ENCODE measurements at places on chromosomes 3 and 15.
A peak's percentile ranks its signal among the peaks of the same experiment; 100 is the strongest.

DNA sequence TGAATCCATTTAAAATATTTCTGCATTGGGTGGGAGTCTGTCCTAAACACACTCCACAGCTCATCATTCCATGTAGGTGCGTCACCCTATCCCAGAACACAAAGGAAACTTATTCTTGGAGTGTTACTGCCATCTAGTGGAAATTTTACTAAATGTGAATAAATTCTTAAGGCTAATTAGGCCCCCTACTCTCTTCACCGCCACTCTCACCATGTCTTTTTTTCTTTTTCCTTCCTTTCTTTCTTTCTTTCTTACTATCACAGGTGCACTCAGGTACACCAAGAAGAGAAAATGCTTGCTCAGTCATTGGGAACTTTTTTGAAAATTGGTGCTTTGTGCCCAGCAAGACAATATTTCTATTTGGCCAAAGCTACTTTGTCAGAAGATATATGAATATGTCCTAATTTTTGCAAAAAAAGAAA lies 26.4 kb upstream of the ATP8B4 start:
- DNase-seq, result peak; percentile 78

DNA sequence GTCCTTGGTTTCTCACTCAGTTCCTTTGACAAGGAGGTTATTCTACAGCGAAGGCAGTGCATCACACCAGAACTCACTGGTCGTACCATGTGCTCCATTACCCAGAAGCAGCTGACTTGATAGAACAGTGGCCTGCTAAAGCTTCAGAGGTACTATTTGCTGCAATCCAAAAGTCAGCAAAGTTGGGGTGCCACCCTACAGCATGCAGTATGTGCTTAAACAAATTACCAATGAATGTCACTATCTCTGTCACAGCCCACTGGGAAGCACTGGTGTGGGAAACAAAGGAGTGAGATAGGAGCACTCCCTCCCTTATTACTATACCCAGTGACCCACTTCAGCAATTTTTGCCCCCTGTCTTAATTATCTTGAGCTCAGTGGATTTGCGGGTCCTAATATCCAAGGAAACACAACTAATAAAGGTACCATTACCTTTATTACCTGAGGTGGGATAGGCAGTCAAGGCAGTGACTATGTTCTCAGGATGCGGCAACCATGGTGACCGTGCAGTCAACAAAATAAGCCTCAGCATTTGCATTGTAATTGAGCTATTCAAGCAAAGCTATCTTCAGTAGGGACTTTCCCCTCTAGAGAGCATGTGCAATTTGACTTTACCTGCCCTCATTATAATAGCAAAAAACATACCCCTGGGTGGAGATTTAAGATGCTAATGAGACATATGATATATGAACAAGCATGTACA lies 199.4 kb downstream of the OCA2 start:
- DNase-seq, result no peak

GRCh38 chr15:93017526-93017925 lies 71.5 kb downstream of the RGMA start:
- DNase-seq, result no peak

DNA sequence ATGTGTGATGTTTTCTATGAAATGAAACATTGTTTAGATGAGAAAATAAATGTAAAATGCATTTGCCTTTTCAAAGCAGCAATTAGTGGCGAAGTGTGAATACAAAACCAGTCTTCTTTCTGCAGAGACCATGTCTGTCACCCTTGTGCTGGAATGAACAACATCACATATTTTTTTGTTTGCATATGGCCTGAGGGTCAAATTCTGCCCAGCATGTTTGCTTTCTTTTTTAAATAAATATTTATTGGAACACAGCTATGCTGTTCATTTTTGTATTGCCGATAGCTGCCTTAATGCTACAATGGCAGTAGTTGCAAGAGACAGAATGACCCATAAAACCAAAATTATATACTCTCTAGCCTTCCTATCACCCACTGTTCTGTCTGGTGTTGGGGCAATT lies 75.3 kb upstream of the SNRPN start:
- DNase-seq, result no peak

DNA sequence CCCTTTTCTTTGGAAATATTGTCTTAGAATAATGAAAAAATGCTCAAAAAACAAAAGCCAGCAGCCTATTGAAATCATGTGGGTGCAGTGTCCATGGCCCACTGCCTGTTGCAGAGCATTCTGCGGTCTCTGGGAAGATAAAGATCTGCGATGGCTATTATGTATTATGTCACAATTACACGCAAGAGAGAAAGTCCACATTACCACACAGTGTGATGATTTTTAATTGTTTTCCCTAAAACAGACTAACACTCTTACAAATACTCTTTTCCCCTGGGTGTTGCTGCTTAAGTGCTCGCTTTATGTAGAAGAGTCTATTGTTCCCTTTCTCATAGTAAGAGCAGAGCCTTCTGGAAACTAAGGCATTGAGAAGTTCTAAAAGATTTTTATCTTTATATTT lies 32.2 kb downstream of the SSR3 start:
- no peak for DNase-seq

GRCh38 chr15:98241032-98241554 lies 280.6 kb downstream of the ARRDC4 start:
- DNase-seq, result no peak

DNA sequence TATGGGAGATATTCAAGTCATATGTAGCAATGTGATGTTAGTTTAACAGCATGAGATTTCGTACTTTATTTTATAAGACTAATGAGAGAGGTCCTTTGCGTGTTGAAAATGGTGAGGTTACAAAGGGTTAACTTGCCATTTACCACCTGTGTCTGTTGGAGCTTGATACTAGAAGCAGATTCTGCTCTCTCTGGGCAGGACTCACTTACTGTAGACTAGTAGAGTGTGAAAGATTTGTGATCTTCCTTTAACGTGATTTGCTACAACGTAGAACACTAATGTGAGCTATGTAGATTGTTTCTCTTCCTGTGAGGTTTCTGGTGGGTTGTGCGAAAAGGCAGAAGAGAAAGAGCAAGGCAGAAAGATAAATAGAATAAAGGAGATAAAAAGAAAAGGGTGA lies 1.1 kb downstream of the TP63 start:
- no peak for DNase-seq

- DNase-seq, result no peak
Observed at GRCh38 chr3:36196058-36196457, 184.2 kb upstream of the STAC start.

- DNase-seq, result no peak
Observed at GRCh38 chr15:88091444-88092016, 165.0 kb downstream of the NTRK3 start.

GRCh38 chr15:87851497-87851896 lies 405.0 kb downstream of the NTRK3 start:
- no peak for DNase-seq

DNA sequence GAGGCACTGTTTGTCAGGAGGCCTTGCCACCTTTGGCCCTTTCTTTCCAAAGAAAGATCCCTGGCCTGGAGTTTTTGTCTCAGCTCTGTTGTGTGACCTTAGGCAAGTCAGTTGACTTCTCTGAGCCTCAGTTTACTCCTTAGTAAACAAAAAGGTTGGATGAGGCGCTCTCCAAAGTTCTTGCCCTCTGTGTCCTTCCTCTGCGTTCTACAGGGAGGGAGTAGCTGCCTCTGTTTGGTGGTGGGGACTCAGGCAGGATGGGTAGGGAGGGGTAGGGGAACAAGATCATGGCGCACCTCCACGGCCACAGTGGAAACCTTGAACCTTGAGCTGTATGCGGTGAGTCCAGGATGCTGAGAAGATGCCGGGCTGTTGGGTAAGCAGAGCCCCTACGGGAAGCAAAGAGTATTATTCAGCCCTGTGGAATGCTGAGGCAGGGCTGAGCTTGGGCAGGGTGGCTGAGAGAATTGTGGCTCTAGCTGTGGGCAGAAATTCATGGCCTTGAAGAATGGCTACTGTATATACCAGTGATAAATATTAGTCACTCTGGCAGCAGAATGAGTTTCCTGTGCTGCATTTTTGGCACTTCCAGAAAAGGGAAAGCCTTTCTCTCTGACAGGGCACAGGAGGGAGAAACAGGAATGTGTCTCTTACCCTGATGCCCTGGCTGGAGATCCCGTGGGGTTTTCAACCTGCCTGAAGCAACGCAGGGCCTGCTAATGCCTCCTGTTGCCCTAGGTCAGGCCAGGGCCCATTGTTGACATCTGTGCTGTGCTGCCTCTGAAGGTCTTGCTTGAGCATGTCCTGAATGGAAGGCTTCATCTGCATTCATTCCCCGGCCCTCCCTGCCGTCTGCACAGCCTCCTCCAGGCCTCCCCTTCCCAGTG lies 39.9 kb downstream of the SMAD3 start:
- peak; percentile 93 for DNase-seq

DNA sequence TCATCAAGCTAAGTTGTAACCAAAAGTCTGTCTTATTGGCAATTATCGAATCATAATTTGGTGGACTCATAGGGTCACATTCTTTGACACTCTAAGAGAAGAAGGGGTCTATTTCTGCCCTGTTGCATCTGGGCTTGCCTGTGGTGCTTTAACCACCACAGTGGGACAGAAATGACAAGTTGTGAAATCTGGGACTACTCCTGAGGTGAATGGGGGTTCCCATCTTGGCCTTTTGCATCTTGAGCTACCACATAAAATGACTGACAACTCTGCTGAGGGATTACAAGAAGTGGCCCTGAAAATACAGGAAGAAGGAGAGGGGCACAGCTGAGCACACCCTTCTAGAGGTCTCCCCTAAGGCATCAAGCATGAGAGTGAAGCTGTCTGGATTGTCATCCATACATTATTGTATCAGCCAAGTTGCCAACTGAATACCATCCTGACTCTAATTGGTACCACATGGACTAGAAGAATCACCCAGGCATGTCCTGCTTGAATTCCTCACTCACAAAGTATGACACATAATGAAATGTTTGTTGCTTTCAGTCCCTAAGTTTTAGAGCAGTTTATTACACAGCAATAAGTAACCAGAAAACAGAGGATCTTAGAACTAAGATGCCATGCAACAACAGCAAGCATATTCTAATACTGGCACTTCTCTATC lies 306.5 kb downstream of the ROBO1 start:
- DNase-seq, result no peak

DNA sequence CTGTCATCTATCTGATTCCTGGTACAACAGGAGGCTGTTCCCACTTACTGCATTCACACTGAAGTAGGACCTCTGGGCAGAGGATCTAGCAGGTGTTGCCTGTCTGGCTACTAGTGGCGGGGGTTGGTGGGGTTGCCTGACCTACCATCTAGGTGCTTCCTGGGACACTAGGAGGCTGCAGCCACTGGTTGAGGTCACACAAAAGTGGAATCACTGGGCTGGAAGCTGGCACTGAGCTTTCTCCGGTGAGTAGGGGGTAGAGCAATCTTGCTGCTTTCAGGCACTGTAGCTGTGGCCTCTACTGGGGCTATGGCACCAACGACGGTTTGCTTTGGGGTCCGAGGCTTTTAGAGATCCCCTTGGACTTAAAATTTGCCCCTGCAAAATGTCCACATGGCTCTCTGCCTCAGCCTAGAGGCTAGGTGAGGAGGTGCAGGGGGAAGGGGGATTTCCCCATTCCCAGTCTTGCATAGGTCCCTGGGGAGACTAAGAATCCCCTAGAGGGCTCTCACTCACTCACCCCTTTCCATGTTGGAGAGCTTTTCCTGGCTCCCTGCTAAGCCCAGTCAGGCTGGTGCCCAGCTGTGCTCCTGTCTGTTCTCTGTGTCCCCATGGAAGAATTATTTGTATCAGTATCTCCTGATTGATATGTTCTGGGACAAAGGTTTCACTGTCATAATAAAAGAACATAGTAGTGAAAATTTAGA lies 397.7 kb upstream of the EPHA6 start:
- no peak for DNase-seq

DNA sequence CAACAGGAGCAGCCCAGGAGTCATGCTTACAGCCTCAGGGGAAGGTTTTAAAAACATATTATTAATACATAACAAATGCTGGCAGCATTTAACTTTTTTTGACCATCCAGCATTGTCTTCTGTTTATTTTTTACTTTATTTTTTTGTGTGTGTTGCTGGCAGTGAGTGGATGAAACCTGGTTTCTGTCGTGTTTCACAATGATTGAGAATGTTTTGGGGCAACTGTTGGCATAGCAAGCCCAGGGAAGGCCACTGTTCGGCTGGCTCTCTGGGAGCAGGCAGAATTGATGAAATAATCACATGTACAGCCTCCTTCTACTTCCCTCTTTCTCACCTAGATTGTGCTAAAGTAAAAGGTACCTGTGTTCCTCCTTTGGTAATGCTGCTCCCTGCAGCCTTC lies 190.2 kb downstream of the NR1D2 start:
- no peak for DNase-seq

DNA sequence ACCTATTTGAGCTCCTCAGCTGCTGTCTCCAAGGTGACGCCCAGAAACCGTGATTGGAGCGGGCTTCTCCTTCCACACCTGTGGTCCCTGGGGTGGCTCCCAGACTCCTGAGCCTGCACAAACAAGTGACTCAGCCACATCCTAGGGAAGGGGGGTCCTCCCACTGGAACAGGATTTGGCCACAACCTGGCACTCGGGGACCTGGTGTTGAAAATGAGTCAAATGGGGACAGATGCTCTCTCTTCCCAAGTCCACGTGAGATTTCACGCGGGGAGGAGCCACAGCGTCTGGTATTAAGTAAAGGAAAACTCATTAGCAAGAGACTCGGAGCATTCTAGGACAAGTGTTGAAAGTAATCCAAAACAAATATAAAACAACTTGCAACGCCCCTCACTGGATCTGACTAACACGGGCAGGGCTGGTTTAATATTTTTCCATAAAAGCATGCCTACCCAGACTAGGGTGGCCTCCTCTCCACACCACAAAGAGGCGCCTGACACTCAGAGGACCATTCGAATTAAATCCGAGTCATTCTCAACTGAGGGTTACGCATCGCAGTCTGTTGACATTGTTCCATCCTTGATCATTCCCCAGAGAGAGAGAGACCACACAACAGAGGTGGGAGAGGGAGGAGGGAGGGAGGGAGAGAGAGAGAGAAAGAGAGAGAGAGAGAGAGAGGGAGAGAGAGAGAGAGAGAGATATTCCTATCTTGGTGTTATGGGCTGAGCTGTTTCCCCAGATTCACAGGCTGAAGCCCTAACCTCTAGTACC lies 74.4 kb downstream of the MGLL start:
- no peak for DNase-seq

DNA sequence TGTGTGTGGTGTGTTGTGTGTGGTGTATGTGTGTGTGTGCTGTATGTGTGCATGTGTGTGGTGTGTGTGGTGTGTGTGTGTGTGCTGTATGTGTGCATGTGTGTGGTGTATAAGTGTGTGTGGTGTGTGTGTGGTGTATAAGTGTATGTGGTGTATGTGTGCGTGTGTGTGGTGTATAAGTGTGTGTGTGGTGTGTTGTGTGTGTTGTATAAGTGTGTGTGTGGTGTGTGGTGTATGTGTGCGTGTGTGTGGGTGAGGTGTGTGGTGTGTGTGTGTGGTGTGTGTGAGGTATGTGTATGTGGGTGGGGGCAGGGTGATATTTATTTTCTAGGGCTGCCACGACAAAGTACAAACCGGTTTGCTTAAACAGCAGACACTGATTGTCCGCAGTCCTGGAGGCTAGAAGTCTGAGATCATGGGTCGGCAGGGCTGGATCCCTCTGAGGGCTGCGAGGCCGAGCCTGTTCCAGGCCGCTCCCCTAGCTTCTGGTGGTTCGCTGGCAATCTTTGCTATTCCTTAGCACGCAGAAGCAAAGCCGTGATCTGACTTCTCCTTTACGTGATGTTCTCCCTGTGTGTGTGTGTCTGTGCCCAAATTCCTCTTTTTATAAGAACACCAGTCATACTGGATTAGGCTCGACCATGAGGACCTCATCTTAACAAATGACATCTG lies 160.2 kb downstream of the XXYLT1 start:
- peak; percentile 32 for DNase-seq

- no peak for DNase-seq
Observed at GRCh38 chr15:78343276-78344060, 3.3 kb downstream of the CRABP1 start.

GRCh38 chr15:77688693-77689092 lies 56.0 kb upstream of the LINGO1 start:
- no peak for DNase-seq

All from HepG2 (cell line).